ENCODE measurements at places on chromosomes 1 and 21.

DNA sequence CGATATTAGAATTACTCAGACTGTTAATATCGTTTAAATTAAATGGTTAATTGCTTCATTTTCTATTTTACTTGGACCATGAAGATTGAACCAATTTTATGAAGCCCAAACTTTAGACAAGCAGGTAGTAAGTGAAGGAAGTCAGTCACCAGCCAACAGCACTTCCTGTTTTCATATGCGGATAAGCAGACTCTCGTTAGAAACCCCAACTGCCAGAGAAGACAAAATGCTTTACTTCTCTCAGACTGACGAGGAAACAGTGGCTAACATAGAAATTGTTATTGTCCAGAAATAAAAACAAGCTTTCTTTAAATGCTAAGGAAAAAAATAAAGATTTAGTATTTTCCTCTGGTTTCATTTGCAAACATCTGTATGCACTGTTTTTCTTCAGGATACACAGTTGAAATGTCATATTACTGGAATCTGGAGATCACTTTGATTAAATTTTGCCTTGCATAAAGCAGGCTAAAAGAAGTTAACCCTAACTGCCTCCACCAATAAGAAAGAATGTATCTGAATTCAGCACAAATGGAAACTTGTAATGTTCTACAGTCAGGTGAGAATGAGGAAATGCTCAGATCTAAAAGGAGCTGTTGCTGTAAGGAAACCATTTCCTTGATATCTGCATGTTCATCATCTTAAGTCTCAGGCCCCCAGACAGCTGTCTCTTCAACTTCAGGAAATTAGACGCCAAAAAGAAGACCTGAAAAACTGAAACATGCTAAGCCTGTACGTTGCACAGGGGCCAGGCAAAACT lies 129.8 kb upstream of the SAMSN1 start:
- no peak for DNase-seq
- H3K27me3 ChIP-seq: no peaks in the 10 kb centered on the region
- H3K4me3 ChIP-seq: peak overlapping the region; percentile 33
- H3K27ac ChIP-seq: peak overlapping the region; percentile 64
- peaks cover 43% of the 10 kb centered on the region for H3K4me1 ChIP-seq

- peaks cover 66% of the 10 kb centered on the region for H3K4me1 ChIP-seq
- H3K36me3 ChIP-seq: no peaks in the 10 kb centered on the region
- DNase-seq: peak; percentile 84
- H3K4me3 ChIP-seq: peak within 1 kb of the TSS; percentile 63
These were observed at the start of gene GNB1 for GRCh38 chr1:1890506-1891348. Gene GNB1 (minus strand): TSS chr1:1891087. CDS start chr1:1825453, 65,634 bp downstream.

DNA sequence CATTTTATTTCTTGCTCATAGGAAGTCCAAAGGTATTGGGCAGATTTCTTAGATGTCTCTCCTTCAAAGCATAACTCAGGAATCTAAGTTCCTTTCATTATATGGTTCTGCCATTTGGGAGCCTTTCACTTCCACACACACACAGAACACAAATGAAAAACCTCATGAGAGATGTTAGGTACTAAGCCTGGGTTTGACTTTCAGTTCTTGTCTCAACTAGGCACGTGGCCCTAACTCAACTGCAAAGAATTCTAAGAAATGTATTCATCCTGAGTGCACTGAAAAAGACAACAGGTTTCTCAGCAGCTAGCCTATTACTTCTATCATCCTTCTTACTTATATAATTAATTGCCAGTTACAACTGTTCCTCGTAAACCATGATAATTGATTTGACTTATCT lies 190.0 kb upstream of the SAMSN1 start:
- H3K27ac ChIP-seq: no peak overlapping the region
- no peak overlapping the region for H3K4me3 ChIP-seq
- H3K27me3 ChIP-seq: no peaks in the 10 kb centered on the region
- DNase-seq: no peak
- no peaks in the 10 kb centered on the region for H3K4me1 ChIP-seq

- DNase-seq: no peak
- H3K36me3 ChIP-seq: no peaks in the 10 kb centered on the region
- H3K27ac ChIP-seq: no peak overlapping the region
These were observed 86.0 kb upstream of the ZBTB40 start for GRCh38 chr1:22365331-22366295.

GRCh38 chr1:207603777-207604176 lies 41.2 kb upstream of the CR1L start:
- H3K27me3 ChIP-seq: no peaks in the 10 kb centered on the region
- H3K36me3 ChIP-seq: no peaks in the 10 kb centered on the region
- no peak for DNase-seq

GRCh38 chr1:177571485-177572076 lies 398.3 kb downstream of the SEC16B start:
- H3K36me3 ChIP-seq: no peaks in the 10 kb centered on the region
- H3K4me1 ChIP-seq: no peaks in the 10 kb centered on the region
- no peaks in the 10 kb centered on the region for H3K27me3 ChIP-seq
- no peak overlapping the region for H3K4me3 ChIP-seq
- DNase-seq: no peak

DNA sequence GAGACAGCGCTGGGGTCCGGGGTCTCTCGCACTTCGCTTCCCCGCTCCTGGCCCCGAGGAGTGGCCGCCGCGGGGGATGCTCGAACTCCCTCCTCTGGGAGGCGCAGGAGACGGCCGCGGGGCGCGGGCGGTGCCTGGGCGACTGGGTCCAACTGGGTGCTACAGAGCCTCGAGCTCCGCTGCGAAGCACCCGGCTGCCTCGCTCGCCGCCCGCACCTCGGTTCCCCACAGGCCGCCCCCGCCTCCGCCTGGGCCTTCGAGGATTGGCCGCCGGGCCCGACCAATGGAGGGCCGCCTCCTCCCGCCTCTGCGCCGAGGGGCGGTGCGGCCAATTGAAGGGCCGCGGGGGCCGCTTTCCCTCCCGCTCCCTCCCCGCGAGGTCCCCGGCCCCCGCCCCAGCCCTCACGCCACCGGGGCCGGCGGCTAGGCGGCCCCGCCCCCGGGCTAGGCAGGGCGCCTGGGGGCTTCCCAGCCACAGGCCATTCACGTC lies at the start of gene CNN3:
Gene CNN3 (minus strand): TSS at position 196 of the 490 bp plus-strand sequence. CDS start 216 bp downstream, outside the sequence.
- H3K4me1 ChIP-seq: no peaks in the 10 kb centered on the region
- H3K27ac ChIP-seq: no peak within 1 kb of the TSS
- H3K27me3 ChIP-seq: peaks cover 4% of the 10 kb centered on the region
- H3K36me3 ChIP-seq: no peaks in the 10 kb centered on the region
- DNase-seq: peak; percentile 55
- peak within 1 kb of the TSS; percentile 50 for H3K4me3 ChIP-seq

DNA sequence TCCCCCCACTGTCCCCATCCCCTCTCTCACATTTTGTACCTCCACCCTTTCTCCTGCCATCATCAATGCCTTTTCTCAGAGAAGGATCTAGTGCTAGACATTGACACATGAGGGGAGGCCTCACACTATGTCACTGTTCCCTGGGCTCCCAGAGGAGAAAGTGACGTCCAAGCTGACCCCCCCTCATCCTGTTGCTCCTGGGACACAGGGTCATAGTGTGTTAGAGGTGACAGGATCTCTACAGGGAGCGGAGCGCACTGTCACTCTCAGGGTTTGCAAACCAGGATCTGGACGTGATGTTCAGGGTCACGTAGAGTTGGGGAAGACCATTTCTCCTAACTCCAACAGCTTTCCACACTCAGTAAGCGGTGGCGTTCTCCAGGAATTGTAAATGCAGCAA lies 2.6 kb downstream of the NCMAP start:
- H3K4me1 ChIP-seq: peaks cover 9% of the 10 kb centered on the region
- DNase-seq: no peak
- H3K27me3 ChIP-seq: peaks cover 7% of the 10 kb centered on the region
- H3K36me3 ChIP-seq: no peaks in the 10 kb centered on the region
- no peak overlapping the region for H3K27ac ChIP-seq

DNA sequence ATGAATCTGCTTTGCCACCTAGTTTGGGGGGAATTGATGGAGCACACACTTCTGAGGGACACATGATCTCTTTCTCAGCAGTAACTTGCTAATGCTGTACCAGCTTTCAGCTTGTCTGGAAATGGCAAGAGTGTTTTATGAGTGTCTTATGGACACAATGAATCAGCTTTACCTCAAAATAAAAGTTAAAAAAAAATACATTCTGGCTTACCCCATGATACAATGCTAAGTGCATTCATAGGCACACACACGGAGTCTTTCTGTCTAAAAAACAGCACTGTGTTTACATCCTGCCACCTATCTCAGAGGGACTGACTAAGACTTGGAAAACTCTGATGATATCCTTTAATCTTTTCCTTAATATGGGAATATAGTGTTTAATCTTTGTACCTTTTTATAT lies 455.5 kb upstream of the ADAMTS5 start:
- no peak overlapping the region for H3K27ac ChIP-seq
- no peaks in the 10 kb centered on the region for H3K27me3 ChIP-seq
- no peak overlapping the region for H3K4me3 ChIP-seq
- H3K4me1 ChIP-seq: no peaks in the 10 kb centered on the region
- no peak for DNase-seq
- no peaks in the 10 kb centered on the region for H3K36me3 ChIP-seq

- no peaks in the 10 kb centered on the region for H3K27me3 ChIP-seq
- H3K4me3 ChIP-seq: no peak overlapping the region
- H3K4me1 ChIP-seq: no peaks in the 10 kb centered on the region
- no peak overlapping the region for H3K27ac ChIP-seq
These were observed 395.1 kb downstream of the HLX start for GRCh38 chr1:221274373-221274772.

- H3K36me3 ChIP-seq: no peaks in the 10 kb centered on the region
- H3K27me3 ChIP-seq: no peaks in the 10 kb centered on the region
- no peaks in the 10 kb centered on the region for H3K4me1 ChIP-seq
- DNase-seq: no peak
- H3K27ac ChIP-seq: no peak overlapping the region
- no peak overlapping the region for H3K4me3 ChIP-seq
These were observed 31.2 kb upstream of the TMEM51 start for GRCh38 chr1:15122331-15122730.

DNA sequence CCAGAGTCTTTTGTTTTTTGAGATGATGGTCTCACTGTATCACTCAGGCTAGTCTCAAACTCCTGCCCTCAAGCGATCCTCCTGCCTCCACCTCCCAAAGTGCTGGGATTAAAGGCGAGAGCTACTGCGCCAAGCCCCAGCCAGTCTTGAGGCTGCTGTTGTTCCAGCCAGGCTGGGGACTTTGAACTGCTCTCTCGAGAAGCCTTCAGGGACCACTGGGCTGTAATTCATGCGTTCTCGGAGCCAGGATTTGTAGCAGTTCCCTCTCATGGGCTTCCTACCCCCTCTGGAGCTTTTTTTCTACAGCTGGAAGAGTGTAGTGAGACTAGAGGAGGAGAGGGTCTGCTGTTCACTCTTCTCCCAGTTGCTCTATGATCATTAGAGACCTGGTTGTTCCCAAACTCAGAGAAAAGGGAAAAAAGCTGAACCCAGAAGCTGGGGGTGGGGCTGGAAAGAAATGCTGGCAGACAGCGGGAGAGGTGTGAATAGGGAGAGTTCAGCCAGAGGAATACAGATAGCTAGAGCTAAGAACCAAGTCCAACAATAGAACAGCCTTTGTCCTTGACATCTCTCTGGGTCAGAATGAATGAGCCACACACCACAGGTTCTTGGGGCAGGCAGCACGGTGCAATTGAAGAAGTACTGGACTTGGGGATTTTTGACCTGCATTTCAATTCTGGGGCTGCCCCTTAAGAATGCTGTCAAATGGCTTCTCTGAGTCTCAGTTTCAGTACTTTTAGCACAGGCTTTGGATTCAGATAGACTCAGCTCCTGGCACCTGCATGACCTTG lies 13.2 kb upstream of the SLC41A1 start:
- H3K27me3 ChIP-seq: no peaks in the 10 kb centered on the region
- no peak overlapping the region for H3K4me3 ChIP-seq
- DNase-seq: no peak

- H3K4me3 ChIP-seq: no peak overlapping the region
- no peak for DNase-seq
These were observed 5.8 kb downstream of the RAP1GAP start for GRCh38 chr1:21663248-21663950.

GRCh38 chr1:156676820-156677615 lies at the start of gene NES:
Gene NES (minus strand): TSS chr1:156677407. CDS start chr1:156677264, 143 bp downstream.
- peak within 1 kb of the TSS; percentile 26 for H3K4me3 ChIP-seq
- H3K36me3 ChIP-seq: no peaks in the 10 kb centered on the region
- peak within 1 kb of the TSS; percentile 33 for H3K27ac ChIP-seq
- peaks cover 10% of the 10 kb centered on the region for H3K4me1 ChIP-seq

GRCh38 chr1:69836971-69837636 lies 269.4 kb downstream of the LRRC7 start:
- no peak for DNase-seq
- no peak overlapping the region for H3K4me3 ChIP-seq
- no peaks in the 10 kb centered on the region for H3K4me1 ChIP-seq
- H3K36me3 ChIP-seq: no peaks in the 10 kb centered on the region
- H3K27me3 ChIP-seq: no peaks in the 10 kb centered on the region

GRCh38 chr1:30735668-30736498 lies 12.5 kb upstream of the MATN1 start:
- H3K4me3 ChIP-seq: no peak overlapping the region
- peaks cover 36% of the 10 kb centered on the region for H3K4me1 ChIP-seq
- H3K27ac ChIP-seq: no peak overlapping the region
- DNase-seq: no peak
- peaks cover 82% of the 10 kb centered on the region for H3K36me3 ChIP-seq
- H3K27me3 ChIP-seq: no peaks in the 10 kb centered on the region

GRCh38 chr1:153396461-153396860 lies 5.6 kb upstream of the S100A8 start:
- H3K36me3 ChIP-seq: no peaks in the 10 kb centered on the region
- DNase-seq: no peak
- no peak overlapping the region for H3K4me3 ChIP-seq
- no peaks in the 10 kb centered on the region for H3K4me1 ChIP-seq
- peaks cover 5% of the 10 kb centered on the region for H3K27me3 ChIP-seq

DNA sequence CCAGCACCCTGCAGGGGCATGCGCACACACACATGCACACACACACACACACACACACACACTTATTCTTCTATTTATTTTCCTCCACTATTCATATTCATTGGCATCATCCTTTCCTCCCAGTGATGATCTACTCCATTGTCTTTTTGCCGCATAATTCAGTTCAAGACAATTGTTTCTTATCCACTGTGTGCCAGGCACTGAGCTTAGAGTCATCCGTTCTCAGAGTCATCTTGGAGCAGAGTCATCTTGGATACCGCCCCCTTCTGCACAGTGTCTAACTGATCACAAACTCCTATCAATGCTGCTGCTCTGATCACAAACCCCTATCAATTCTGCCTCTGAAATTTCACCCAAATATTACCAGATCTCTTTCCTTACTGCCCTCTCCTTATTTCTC lies 102.8 kb upstream of the PROX1 start:
- no peak overlapping the region for H3K27ac ChIP-seq
- H3K27me3 ChIP-seq: no peaks in the 10 kb centered on the region
- no peaks in the 10 kb centered on the region for H3K36me3 ChIP-seq
- H3K4me3 ChIP-seq: no peak overlapping the region
- no peaks in the 10 kb centered on the region for H3K4me1 ChIP-seq
- DNase-seq: no peak

- no peak for DNase-seq
- peaks cover 71% of the 10 kb centered on the region for H3K4me1 ChIP-seq
- H3K4me3 ChIP-seq: peak overlapping the region; percentile 19
- H3K36me3 ChIP-seq: peaks cover 7% of the 10 kb centered on the region
These were observed 10.5 kb downstream of the ARID1A start for GRCh38 chr1:26706315-26706714.

Measured in CD8-positive, alpha-beta memory T cell (primary cell).